Spinal cord (tissue), 10 donors: ENCODE measurements at places on chromosomes 11 and 22. TPM values are rescaled to one million over a fixed set of nuclear protein-coding genes. Genes with fewer than 3 reads are reported as not detected.

Gene NPAS4
- polyA plus RNA-seq, result 0.44 TPM

Gene OR5A1
- not detected for polyA plus RNA-seq

Gene DEUP1
- polyA plus RNA-seq, result 0.43 TPM

Gene CD248
- polyA plus RNA-seq, result 29.3 TPM

Gene SMC1B
- polyA plus RNA-seq, result 0.08 TPM
